Stimulated activated naive CD8-positive, alpha-beta T cell treated with anti-CD3 and anti-CD28 coated beads, Interleukin-15, amount 100 ng/mL, for 72 hours (primary cell): ENCODE measurements at places on chromosomes 1 and 21.

DNA sequence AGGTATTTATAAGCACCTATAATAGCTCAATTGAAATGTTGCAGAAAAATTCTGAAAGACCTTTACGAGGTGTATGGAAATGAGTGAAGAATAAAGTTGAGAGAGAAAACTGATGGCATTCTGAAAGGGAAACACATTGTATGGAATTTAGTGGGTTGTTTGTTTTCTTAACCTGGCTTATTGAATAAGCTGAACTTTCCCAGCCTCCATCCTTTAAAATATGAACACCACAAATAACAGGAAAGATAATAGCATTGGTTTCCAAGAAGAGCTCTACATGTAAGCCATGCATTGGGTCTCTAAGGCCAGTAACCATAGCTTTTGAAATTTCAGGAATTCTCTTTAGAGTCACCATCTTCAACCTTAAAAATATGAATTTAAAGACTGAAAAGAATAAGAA is 709.0 kb downstream of the USP25 start:
- no peak for DNase-seq

- no peak for DNase-seq
Observed at GRCh38 chr21:41964171-41964570, 10.4 kb upstream of the C2CD2 start.

- DNase-seq = no peak
Observed at GRCh38 chr1:64248065-64248464, 44.6 kb downstream of the UBE2U start.

- no peak for DNase-seq
Observed at GRCh38 chr1:2624735-2625300, 8.0 kb downstream of the MMEL1 start.

GRCh38 chr1:41902664-41903063 is 16.1 kb downstream of the HIVEP3 start:
- no peak for DNase-seq

GRCh38 chr1:27605796-27606707 is 2.1 kb upstream of the AHDC1 start:
- peak; percentile 59 for DNase-seq

DNA sequence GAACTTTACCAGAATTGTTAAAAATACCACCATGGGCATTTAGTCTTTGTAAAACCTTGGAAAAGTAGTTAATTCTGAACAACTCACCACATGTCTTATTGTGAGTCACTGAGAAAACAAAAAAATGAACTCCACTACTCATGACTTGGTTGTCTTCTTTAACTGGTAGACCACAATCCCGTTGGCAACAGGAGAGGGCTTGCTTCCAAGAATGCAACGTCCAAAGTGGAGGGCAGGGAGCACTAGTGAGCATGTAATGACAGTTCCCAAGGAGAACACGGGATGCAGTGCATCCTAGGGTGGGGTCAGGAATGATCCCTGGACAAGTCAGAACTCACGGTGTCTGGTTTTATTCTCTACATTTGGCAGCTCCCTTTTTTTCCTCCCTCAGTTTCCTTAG is 15.2 kb upstream of the HMCN1 start:
- no peak for DNase-seq

DNA sequence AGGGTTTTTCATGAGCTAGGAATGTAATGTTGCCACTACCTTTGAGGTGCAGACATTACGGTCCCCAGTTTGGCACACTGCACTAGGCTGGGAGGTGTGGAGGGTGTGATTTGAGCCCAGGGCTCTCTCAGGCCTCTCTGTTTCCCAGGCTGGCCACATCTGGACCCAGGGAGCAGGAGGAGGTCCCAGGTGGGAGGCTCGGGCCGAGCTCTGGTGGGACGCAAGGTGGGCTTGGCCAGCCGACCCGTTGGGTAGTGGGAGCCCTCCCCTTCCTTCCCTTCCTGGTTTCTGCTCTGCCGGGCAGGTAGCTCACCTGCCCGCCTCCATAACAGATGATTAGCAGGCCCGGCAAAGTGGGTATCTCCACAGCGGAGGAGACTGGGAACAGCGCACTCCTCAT is 146.2 kb upstream of the TMEM51 start:
- DNase-seq = no peak

- no peak for DNase-seq
Observed at GRCh38 chr1:201104141-201104540, 8.1 kb downstream of the CACNA1S start.

GRCh38 chr1:240350910-240351331 is 259.2 kb downstream of the FMN2 start:
- DNase-seq = no peak

GRCh38 chr1:34511802-34512201 is 243.0 kb upstream of the GJB5 start:
- no peak for DNase-seq

DNA sequence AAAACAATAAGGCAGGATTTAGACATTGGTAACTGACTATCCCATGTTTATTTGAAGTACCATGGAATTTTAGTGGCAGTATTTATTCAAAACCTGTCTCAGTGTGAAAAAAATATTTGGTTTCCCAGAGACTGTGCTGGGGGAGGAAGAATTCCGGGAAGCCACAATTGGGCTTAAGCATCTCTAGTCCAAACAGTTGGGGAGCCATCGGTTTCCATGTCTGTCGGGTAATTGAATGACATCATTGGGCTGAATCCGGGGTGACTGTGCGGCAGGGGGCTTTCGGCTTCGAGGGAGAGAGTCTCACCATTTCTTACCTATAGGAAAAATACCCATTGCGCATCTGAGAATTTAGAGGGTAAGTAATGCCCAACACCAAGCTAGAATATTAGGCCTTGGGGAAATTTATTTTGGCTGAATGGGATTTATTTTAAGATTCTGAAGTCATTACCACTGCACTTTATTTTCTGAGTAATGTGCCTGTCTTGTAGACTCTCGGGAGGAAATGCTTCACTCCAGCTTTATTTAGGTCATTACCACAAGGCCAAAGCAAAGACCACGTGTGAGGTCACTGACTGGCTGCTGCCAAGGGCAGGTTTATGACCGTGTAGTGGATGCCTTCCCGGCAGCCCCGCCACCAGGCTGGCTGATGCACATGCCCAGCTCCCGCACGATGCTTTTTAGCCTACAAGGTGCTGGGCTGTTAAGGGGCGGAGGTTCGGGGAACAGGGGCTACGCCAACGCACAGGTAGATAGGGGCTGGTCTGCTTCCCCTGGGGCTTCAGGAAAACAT is 23.1 kb upstream of the UMODL1 start:
- DNase-seq = no peak

- no peak for DNase-seq
Observed at GRCh38 chr1:185398599-185398998, 81.6 kb upstream of the IVNS1ABP start.

DNA sequence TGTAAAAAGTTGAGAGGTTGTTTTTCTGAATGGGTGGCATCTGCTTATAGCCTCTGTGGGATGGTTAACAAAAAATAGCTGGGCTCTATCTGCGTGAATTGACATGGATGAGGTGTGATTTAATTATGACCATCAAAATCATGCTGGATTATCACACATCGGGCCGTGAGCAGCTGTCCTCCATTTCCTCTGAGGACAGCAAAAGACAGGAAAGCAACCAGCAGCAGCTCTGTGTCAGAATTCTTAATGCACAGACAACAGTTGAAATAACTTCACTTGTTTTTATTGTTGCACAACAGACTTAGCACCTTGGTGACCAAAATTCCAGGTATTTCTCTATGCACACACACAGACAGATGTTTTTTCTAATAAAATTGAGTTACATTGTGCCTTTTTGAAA is 54.5 kb upstream of the LAPTM5 start:
- no peak for DNase-seq

- DNase-seq = no peak
Observed at GRCh38 chr1:5231541-5232315, 577.3 kb downstream of the AJAP1 start.

- DNase-seq = no peak
Observed at GRCh38 chr1:226919995-226920394, 20.1 kb upstream of the COQ8A start.

DNA sequence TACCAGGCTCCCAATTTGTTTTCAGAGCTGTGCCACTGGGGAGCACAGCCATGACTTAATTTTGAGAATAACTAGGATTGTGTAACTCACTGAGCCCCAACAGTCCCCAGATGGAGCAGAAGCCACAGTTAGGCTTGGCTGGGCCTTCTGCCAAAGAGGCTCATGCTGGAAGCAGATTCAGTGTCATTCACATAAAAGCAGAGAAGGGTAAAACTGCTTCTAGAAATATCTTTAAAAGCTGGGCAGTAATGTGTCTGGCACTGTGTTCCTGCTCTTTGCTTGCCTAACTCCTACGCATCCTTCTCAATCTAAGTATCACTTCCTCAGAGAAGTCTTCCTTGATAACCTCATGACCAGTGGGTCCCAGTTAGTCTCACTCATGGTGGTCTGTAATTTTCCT is 20.3 kb downstream of the STK40 start:
- DNase-seq = no peak
